Fibroblast of the aortic adventitia (primary cell): ENCODE measurements at places on chromosomes 2 and 18. TPM values are rescaled to one million over a fixed set of nuclear protein-coding genes. Genes with fewer than 3 reads are reported as not detected.

The PDE1A gene
- 18.7 and 34.9 TPM in 2 replicates for total RNA-seq

The POTEI gene
- total RNA-seq: not detected in 2 replicates

The AMER3 gene
- not detected in 2 replicates for total RNA-seq

The TFPI gene
- 72.5 and 596 TPM in 2 replicates for total RNA-seq

The CYP27A1 gene
- total RNA-seq: 10.5 and 42.8 TPM in 2 replicates

The ATP6V1B1 gene
- 0.09 and 0.57 TPM in 2 replicates for total RNA-seq

The CHST10 gene
- 10.2 and 11.0 TPM in 2 replicates for total RNA-seq

The GPR45 gene
- total RNA-seq: not detected in 2 replicates

The SLC30A3 gene
- 0.09 and 0.25 TPM in 2 replicates for total RNA-seq

The CDH20 gene
- total RNA-seq: 0.09 TPM in 1 of 2 replicates, not detected in the other

The ANKRD36C gene
- total RNA-seq: 69.1 and 94.5 TPM in 2 replicates

The ELMOD3 gene
- 9.0 and 19.3 TPM in 2 replicates for total RNA-seq

The STK39 gene
- 8.2 and 31.0 TPM in 2 replicates for total RNA-seq

The PJVK gene
- 1.6 and 2.3 TPM in 2 replicates for total RNA-seq

The GBX2 gene
- 0.25 TPM in 1 of 2 replicates, not detected in the other for total RNA-seq

The FER1L5 gene
- total RNA-seq: 0.18 and 0.98 TPM in 2 replicates

The SYT4 gene
- under 0.01 TPM in 1 of 2 replicates, not detected in the other for total RNA-seq

The RTTN gene
- total RNA-seq: 14.0 and 38.6 TPM in 2 replicates

The NFU1 gene
- total RNA-seq: 54.0 and 171 TPM in 2 replicates

The GRHL1 gene
- 1.3 TPM in 1 of 2 replicates, not detected in the other for total RNA-seq

The ST8SIA5 gene
- total RNA-seq: 0.90 TPM in 1 of 2 replicates, not detected in the other

The GPR148 gene
- total RNA-seq: 0.41 TPM in 1 of 2 replicates, not detected in the other

The PTPRN gene
- total RNA-seq: 0.36 and 1.8 TPM in 2 replicates

The CTNNA2 gene
- 0.36 TPM in 1 of 2 replicates, not detected in the other for total RNA-seq

The QPCT gene
- total RNA-seq: 1.7 and 8.3 TPM in 2 replicates

The KIAA2012 gene
- not detected in 2 replicates for total RNA-seq

The TWIST2 gene
- 15.8 and 64.1 TPM in 2 replicates for total RNA-seq

The SERPINB10 gene
- not detected in 2 replicates for total RNA-seq

The IL1RL1 gene
- 4.9 and 8.2 TPM in 2 replicates for total RNA-seq

The GALR1 gene
- total RNA-seq: under 0.01 TPM in 1 of 2 replicates, not detected in the other
